ENCODE measurements at places on chromosomes 6 and 20. TPM values are rescaled to one million over a fixed set of nuclear protein-coding genes. Genes with fewer than 3 reads are reported as not detected.

- no peak for DNase-seq
Measured at GRCh38 chr6:88449770-88450169, 283.6 kb upstream of the CNR1 start.

DNA sequence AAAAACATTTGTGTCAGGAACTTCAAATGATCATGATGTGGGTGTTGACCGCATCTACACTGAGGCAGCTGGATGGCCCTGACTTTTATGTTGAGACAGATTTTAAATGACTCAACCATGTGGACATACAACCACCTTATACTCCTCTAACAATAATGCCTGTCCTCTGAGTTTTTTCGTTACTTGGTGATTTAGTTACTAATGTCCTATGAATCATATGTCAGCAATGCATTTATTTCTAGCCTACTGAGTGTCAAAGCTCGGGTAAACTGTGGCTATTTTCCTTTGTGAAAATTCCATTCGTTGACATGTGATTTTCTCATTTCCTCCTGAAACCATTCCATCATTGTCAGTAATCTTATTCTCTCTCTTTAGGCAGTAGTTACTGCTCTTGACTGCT is 38.9 kb upstream of the NKX2-4 start:
- no peak for DNase-seq

- no peak for DNase-seq
Measured at GRCh38 chr20:45427236-45428149, 11.6 kb downstream of the PIGT start.

DNA sequence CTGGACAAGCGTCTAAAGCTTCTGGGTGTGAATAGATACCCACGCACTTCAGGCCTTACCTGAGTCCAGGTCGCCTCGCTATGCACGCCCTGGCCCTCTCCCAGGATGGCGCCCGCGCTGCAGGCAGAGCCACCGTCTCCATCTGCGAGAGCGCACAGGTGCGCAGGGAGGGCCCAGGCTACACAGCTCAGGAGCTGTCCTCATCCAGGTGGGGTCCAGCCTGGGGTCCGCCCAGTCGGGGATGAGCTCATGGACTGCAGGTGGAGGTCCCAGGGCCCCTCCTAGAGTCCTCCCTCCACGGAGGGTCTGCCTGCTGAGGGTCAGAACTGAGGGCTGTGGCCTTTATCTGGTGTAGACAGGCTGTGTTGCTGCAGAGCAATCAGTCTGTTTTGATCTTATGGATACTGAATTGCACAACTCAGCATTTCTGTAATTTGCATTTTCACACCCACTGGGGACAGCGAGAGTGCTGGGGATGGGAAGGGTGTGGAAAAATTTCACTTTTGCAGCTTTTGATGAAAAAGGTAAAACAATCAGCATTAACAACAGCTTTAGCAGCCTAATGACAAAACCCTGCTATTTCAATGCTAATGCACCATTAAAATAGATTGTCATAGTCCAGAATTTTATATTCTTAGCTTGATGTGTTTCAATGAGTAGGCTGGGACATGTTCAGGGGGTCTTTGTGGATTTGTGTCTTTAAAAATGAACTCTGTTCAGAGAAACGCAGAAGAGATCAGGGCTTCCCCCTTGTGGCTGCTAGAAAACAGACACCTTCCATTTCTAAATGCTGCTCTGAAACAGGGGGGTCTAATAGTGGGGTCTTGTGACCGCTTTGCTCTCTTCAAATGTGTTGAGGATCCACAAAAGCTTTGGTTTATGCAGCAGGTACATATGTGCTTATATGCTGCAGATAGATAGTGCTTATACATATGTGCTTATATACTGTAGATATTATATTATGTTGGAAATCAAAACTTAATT is 77.8 kb upstream of the PHACTR3 start:
- no peak for DNase-seq

GRCh38 chr6:144077871-144078270 is 17.5 kb downstream of the SF3B5 start:
- DNase-seq, result no peak

DNA sequence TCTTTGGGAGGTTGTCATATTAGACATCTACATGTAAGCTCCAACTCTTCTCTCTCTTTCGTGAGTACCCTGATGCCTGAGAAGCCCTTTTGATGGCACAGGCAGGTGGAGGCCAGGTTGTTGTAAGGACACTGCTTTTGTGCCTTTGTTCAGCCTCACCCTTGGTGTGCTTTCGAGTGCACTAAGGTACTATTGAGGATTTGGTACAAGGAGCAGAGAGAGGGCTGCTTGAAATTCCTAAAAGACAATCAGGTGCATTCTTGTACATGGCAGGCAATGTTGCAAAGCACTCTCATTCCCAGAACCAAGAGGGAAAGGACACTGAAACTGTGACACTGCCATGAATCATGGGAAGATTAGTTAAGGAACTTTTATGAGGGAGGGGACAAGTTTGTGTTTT is 19.1 kb downstream of the BMP2 start:
- no peak for DNase-seq

The REM1 gene
- total RNA-seq, result 12.3 TPM

GRCh38 chr6:33490198-33490597 is 35.8 kb downstream of the ZBTB9 start:
- no peak for DNase-seq

The PLA2G7 gene
- total RNA-seq, result 24.4 TPM

The IL17A gene
- not detected for total RNA-seq

- DNase-seq, result no peak
Measured at GRCh38 chr6:131469130-131469529, 103.9 kb upstream of the ARG1 start.

DNA sequence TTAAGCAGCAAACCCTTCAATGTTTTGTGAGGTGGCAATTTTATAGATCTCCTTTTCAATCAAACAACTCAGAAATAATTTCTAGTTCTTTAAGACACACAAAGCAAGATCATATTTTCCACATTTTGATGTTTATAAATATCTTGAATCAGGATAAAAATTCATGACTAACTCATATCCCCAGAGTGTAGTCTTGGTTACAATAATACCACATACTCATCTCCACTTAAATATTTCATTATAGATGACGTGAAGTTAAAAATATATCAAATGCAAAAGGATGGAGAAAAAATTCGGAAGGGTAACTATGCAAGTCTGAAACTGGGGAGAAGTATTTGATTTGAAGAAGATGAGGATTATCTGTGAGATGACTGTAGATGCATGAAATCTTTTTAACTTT is 59.8 kb upstream of the HIVEP1 start:
- DNase-seq, result no peak

Data from omental fat pad (tissue), 4 donors.